ENCODE measurements at places on chromosomes 4 and X.

GRCh38 chr4:157270108-157270507, 49.6 kb downstream of the GRIA2 start:
- DNase-seq: no peak

GRCh38 chr4:142721187-142721586, 124.9 kb downstream of the INPP4B start:
- DNase-seq: no peak

- DNase-seq: no peak
Observed at GRCh38 chrX:143615851-143616250, 20.1 kb downstream of the SLITRK4 start.

- DNase-seq: peak; percentile 15
Observed at GRCh38 chrX:56314334-56314733, 82.2 kb downstream of the KLF8 start.

DNA sequence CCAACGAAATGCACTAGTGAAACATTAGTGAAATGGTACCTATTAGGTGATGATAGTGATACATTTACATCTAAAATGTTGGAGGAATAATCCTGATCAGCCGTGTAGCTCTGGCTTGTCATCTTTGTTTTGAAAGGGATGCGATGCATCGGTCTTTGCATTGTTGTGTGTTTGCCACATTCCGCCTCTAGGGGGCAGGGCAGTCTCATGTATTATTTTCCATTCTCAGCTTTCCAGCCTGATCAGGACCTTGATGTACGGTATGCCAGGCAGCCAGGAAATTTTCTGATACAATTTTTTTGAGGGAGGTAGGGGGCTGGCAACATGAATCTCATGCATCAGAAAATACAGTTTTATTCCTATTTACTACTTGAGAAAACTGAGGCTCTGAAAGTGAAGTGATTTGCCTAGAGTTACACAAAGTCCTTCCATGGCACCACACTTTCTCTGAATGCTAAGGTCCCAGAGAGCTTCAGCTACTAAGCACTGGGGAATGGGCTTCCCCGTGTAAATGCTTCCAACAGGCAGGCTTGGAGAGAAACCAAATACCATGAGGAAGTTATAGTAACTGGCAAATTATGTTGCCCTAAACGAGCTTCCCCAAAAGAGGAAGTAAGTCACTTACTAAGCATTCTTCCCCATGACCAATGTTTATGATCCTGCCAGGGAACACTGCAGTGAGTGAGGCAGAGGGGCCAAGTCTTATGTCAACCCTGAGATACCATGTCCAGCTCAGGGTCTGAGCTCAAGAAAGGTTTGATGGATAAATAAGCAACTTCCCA, 31.8 kb upstream of the IQSEC2 start:
- peak; percentile 60 for DNase-seq
